ENCODE measurements at places on chromosomes 6 and 20.

GRCh38 chr6:84118191-84118590 is 84.6 kb downstream of the MRAP2 start:
- no peak for DNase-seq

DNA sequence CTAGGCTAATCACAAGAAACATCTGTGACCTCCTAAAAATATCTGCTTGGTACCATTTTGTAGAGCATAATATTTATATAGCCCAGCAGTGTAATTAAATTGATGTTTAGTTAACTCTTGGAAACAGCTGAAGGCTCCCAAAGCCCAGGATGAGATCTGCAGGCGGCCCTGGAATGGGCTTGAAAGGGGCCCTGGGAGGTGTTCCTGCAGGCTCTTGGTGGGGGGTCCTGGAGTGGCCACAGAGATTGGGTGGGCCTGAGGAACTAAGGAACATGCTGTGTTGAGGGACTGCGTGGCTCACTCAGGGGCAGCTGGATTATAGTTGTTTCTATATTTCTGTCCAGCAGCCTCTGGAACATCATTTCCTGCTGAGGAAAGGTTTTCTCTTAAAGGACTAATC is 9.2 kb downstream of the SCP2D1 start:
- DNase-seq: no peak

- DNase-seq: no peak
Observed at GRCh38 chr6:35725721-35726438, 11.0 kb upstream of the ARMC12 start.

DNA sequence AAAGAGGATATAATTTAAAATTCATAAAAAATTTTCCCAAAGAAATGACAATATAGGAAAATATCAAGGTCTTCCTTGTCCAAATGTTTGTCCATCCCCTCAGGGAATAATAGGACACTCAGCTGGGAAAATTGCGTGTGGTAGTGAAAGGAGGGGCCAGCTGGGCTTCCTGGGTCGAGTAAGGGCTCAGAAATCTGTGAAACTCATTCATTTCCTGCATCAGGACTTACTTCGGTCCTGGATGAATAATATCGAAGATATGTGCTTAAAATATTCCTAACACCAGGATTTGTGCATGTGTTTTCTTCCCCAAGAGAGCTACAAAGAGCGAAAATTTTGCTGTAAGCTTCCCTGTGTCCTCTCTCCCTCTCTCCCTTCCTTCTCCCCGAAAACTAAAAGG is 118.2 kb upstream of the GJE1 start:
- peak; percentile 48 for DNase-seq

- no peak for DNase-seq
Observed at GRCh38 chr6:46850792-46851191, 57.6 kb downstream of the MEP1A start.

DNA sequence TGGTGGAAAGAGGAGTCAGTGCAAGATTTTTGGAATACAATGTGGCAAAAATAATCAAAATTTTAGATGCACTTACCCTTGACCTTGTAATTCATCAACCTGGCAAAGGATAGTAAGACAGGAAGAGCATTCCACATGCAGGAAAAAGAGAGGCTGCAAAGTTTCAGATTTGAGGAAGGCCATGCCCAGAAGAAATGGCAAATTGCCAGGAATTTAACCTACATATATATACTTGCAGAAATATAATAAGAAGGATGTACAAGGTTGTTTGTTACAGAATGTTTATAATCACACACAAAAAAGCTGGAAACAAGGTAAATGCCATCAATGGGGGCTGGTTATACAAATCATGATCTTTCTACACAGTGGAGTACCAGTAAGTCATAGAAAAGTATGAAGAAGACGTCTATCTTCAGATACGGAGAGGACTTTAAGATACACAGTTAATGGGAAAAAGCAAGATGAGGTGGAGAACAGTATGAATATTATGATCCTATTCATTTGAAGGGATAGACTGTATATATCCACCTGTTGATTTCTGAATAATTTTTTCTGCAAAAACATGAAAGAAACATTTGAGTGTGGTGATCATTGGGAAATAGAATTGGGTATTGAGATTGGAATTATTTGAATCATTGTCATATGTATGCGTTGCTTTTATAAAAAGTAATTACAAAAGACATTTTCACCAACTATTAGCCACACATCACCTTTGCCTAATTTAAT is 253.8 kb downstream of the TBC1D7 start:
- DNase-seq: no peak

DNA sequence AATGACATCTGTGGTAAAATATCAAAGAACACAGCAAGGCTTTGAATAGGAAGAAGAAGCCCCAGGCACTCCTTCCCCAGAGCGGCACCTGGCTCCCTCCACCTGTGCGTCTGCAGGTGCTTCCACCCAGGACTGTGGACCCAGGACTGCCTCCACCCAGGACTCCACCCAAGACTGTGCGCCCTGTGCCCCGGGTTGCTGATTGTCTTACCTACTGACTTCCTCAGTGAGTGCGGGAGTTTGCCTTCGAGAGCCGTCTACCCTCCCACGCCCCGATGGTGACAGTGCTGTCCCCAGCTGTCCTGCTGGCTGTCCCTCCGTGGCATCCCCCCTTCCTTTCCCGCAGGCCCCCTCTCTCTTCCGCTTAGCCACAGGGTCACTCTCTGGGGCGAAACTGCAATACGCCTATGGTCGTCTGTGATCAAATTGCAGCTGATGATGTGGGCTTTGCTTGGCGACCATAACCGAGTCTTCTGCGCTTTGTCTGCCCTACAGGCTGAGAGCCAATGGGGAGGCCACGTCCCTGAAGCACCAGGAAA is 52.1 kb downstream of the IRF4 start:
- DNase-seq: no peak

GRCh38 chr20:49579874-49580812 is 12.2 kb upstream of the PTGIS start:
- DNase-seq: no peak

GRCh38 chr20:5161536-5162164 is 34.8 kb downstream of the CDS2 start:
- no peak for DNase-seq

GRCh38 chr6:137348777-137349176 is 129.6 kb upstream of the IFNGR1 start:
- DNase-seq: no peak

DNA sequence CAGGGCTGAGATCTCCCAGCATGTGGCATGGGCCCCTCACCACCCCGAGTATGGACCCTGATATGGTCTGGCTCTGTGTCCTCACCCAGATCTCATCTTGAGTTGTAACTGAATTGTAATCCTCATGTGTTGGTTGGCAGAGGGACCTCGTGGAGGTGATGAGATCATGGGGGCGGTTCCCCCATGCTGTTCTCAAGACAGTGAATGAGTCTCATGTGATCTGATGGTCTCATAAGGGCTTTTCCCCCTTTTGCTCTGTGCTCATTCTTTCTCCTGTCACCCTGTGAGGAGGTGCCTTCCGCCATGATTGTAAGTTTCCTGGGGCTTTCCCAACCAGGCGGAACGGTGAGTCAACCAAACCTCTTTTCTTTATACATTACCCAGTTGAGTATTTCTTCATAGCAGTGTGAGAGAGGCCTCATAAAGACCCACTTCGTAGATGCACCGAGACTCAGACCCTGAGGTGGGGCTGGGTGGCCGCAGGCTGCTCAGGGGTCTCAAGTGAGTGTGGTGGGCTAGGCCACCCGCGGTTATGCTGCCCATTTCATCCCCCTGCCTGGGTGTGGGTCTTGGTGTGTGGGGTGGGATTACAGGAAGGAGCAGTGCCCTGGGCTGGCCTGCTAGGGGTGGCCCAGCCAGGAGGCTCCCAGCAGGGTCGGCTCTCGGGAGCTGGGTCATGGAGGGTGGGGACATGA is 26.2 kb upstream of the GATA5 start:
- DNase-seq: no peak

DNA sequence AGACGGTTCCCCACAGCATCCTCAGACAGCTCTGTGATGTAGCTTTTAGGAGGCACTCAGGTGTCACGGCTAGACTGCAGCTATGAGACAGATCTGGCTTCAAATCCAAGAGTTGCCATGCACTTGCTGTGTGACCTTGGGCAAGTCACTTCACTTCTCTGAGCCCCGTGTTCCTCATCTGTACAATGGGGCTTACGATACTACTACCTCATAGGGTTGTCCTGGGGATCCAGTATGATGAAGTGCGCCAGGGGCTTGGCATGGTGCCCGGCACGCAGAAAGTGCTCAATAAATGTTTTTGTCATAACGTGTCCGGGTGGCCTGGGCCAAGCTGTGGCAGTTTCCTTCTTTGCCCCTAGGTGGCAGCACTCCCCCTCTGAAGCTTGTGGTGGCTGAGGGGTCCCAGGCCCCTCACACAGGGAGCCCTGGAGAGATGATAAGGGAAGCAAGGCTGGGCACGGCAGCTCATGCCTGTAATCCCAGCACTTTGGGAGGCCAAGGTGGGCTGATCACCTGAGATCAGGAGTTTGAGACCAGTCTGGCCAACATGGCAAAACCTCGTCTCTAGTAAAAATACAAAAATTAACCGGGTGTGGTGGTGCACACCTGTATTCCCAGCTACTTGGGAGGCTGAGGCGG is 19.1 kb upstream of the CHMP4B start:
- DNase-seq: peak; percentile 67

DNA sequence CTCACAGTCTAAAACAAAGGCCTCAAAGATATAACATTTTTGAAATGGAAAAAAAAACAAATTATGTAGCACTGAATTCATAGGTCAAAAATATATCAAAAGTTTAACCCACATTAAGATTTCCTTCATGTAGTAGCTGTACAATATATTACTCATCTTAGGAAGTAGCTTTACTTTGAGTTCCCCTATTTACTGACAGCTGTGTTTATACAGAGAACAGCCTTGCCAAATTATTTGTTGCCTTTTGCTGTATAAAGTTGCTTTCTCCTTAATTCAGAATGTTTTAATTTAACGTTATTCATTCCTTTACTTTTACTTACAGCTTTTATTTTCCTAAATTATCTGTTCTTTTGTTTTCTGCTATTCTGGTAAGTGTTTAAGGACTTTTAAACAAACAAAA is 181.0 kb downstream of the COL12A1 start:
- no peak for DNase-seq

DNA sequence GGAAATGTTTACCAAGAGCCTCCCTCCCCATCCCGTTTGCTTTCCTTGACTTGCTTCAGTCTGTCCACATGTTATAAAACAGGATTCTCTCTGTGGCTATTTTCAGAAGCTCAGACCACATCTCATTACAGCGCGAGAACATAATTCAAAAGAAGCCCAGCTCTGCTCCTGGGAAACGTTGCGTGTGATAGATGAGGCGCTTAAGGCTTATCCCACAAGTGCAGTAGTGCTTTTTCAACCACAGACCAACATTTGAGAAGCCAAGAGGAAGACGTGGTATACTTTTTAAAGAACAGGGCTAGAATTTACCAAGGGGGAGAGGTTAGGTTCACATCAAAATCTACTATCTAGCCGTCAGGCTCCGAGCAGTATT is 239.5 kb downstream of the SLC24A3 start:
- DNase-seq: no peak

GRCh38 chr6:75524322-75524972 is 30.8 kb upstream of the FILIP1 start:
- peak; percentile 38 for DNase-seq

DNA sequence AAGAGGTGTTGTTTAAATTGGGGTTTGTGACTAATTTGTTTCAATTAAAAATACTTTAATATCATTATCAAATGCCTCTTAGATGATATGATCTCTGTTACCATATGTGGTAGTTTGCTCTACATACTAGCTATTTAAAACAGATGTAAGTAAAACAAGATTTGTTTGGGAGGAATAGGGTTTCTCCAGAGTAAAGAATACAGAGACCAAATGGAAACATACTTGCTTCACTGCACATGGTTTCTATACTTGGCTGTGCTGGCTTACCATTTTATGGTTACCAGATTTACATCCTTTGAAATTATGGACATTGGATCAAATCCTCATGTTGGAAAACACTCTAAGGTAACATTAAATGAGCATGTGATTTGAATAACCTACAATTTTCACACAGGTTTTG is 588.3 kb downstream of the CD109 start:
- DNase-seq: no peak

- DNase-seq: no peak
Observed at GRCh38 chr6:81979329-81979728, 226.8 kb upstream of the TENT5A start.

GRCh38 chr20:12593342-12593873 is 415.4 kb upstream of the SPTLC3 start:
- DNase-seq: no peak

DNA sequence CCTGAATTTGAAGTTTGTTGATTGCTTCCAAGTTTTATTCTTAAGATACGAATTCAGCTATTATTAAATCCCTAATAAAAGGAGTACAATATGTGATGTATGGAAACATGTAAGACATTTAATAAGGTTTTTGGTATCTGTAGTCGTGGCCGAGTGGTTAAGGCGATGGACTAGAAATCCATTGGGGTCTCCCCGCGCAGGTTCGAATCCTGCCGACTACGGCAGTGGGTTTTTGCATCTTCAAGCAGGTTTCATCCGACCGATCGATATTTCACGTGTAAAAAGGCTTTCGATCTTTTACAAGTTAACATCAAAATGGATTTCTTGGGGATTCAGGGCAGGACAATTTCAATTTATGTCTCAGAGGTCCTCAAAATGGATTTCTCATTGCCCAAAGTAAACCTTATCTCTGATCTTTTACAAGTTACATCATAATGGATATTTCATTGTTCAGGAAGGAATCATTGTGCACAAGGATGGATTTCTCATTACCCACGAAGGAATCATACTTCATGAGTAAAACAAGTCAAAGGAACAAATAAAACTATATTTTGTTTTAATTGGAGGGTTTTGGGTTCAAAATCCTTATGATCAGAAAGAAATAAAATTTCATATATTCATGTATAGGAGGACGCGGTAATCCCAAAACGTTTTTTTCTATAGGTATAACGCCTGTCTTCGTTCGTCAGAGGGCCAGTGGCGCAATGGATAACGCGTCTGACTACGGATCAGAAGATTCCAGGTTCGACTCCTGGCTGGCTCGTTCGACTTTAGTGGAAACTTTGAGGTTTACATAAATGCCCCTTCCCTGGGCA is 37.3 kb upstream of the BTN3A2 start:
- DNase-seq: no peak

DNA sequence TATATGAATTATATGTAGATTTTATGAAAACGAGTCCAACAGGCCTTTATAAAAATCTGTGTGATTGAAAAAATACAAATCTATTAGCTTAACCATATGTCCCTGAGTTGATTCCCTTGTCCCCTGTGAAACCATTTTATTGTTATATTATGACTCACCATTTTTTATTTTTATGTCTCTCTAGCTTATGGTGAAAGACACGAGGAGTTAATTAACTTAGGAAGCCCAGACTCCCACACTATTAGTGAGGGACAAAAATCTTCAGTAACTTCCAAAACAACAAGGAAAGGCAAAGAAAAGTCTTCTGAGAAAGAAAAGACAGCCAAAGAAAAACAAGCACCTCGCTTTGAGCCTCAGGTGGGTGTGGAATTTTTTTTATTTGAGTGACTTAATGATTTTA is 183.1 kb downstream of the ADGB start:
- DNase-seq: no peak

DNA sequence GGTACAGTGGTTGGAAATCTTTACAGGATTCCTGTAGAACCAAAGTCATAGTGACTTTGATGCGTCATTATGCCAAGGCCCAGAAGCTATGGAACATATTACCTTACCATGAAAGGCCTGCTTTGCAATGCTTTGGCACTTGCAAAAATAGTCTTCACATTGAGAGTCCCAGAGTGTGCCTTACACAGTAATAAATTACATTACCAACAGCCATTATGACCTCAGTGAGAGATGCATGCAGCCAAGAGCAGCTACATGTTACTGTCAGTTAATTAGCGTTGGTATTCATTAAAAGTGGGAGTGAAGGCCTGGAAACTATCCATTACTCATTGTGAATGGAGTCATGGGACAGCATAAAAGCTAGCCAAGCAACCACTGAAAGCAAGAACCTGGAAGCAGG is 39.2 kb upstream of the HDDC2 start:
- DNase-seq: no peak
